Right atrium auricular region (tissue), 2 donors: ENCODE measurements at places on chromosomes 7 and 10.

GRCh38 chr7:124672011-124672410 is 93.6 kb downstream of the GPR37 start:
- DNase-seq: no peak

DNA sequence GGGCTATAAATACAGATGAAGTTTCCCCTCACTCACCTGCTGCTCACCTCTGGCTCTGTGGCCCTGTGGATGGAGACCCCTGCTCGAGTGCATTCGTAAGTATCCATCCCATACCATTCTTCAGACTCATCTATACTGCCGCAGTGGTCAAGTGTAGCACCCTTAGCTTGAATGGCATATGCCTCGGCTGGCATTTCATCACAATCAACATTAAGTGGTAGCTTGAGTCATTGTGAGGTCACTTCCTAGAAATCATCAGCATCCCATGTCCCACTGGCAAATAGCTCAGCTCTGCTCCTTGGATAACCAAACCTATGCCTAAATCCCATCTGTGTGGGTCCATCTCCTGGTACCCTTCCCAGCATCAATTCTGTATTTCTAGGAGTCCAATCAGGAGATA is 38.2 kb downstream of the MDH2 start:
- DNase-seq: no peak

DNA sequence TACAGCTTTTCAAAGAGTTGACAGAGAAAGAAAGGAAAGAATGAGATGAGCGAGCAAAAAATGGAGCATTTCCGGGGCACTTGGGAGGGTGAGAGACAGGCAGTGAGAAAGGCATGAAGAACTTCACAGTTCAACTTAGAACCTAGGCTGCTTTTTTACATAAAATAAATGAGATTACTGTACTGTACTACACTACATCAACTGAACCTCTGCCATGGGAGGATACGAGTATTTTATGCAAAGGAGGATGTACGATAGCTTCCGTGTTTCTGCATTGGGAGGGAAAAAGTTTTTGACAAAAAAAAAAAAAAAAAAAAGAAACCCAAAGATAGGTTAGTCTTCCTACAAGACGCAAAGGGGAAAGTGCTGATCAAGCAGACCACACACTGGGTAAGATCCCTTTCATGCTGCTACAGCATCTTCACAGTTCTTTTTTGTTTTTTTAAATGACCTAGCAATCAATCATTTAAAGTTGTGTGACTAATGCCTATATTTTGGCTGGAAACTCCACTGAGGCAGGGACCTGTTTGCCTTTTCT is 88.0 kb downstream of the RAPGEF5 start:
- no peak for DNase-seq

GRCh38 chr10:90675621-90676020 is 182.2 kb downstream of the HTR7 start:
- no peak for DNase-seq

- DNase-seq: no peak
These were observed 44.7 kb upstream of the AQP1 start for GRCh38 chr7:30866939-30867338.

DNA sequence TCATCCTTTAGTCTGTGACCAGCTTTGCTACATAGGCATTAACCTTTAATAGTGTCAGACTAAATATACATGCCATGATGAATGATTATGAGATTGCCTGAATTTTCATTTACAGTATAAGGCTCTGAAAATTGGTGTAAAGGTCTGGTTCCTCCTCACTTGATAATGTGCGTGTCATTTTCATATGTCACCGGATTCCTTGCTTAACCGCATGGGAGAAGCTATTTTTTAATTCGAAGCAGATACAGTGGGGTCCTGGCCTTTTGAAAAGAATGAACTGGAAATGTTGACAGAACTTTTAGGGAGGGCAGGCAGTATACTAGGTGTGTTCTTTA is 192.4 kb upstream of the SH2B2 start:
- no peak for DNase-seq

GRCh38 chr10:130301021-130301892 is 165.1 kb downstream of the GLRX3 start:
- no peak for DNase-seq

DNA sequence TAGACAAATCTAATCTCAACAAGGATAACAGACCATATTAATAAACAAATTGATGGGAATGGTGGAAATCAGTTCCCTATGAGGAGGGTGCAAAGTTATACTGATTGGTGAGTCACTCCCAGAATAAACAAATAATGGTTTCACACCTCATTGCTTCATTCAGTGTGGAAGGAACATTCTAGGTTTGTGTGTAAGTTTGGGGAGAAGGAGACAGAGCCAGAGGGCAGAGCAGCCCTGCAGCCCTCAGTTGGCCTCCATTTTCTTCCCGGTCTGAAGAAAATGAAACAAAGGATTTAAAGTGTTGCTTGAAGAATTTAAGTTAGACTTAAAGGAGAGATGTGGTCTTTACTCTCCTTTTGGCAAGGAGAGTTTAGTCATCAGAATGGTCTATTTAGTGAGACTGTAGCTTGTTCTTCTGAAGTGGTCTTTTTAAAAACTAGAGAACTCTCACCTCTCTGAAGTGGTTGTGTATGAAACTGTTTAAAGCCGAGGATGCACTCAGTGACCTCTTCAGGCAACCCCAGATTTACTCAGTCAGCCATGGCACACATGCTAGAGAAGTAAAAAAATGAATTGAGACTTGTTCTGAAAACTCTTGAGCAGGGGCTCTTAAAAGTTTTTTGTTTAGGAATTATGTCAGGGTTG is 27.2 kb downstream of the IKZF1 start:
- no peak for DNase-seq

GRCh38 chr7:107697321-107698049 is 36.9 kb downstream of the SLC26A4 start:
- no peak for DNase-seq

DNA sequence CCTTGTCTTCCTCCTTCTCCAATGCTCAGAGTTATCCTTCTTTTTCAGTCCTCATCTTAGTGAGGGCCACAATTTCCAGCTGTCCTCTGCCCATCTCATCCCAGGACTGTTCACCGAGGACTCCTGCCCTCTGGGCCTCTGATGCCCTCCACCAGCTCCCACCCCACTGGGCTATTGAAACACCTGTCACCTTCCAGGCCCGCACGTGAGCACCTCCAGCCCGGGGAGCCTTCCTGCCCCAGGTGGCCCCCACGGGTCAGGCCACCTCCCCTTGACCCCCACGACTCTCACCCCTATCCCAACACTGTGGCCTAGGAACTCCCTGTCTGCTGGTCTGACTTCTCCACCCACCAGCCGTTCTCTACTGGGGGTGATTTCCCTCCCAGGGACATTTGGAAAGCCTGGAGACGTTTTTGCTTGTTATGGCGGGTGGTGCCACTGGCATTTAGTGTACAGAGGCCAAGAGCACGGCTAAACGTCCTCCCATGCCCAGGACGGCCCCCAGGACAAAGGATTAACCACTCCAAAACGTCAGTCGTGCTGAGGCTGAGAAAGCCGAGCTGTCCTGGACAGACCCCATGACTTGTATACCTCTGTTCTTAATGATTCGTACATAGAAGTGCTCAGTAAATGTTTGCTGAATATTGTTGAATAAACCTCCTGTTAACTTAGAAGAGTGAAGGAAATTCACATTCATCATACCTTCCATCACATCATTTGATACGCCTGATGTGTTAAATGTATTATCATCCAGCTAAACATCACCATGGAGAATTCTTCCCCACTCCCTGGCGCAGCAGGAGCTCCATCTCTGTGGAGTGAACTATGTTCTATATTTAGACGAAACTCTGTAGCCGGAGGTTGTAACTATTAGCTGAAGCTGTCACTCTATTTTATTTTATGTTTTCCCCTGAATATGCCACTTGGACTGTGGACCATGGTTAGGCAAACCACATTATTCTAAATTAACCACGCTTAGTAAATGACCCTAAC is 270.1 kb upstream of the SHH start:
- DNase-seq: no peak

- no peak for DNase-seq
These were observed 127.2 kb upstream of the CDK6 start for GRCh38 chr7:92963566-92963965.

DNA sequence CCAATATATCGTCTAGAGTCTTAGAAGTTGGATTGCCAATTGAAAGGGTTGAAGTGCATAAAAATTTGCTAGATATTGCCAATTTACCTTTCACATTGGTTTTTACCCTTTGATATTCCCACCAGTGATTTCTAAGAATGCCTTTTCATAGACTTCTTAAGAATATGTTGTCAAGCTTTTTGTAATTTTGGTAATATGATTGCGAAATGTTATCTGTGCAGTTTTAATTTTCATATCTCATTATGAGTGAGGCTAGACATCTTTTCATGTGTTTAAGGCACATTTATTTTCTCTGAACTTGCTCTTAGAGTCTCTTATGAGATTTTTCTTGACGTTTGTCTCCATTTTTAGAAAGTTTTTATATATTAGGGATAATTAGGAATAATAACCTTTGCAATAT is 567.2 kb downstream of the CCSER2 start:
- DNase-seq: no peak

GRCh38 chr7:135712796-135713195 is 15.2 kb downstream of the SLC13A4 start:
- no peak for DNase-seq

GRCh38 chr10:73909540-73910115 is 1.3 kb upstream of the PLAU start:
- DNase-seq: no peak

- no peak for DNase-seq
These were observed 58.1 kb downstream of the NRP1 start for GRCh38 chr10:33276282-33276923.

DNA sequence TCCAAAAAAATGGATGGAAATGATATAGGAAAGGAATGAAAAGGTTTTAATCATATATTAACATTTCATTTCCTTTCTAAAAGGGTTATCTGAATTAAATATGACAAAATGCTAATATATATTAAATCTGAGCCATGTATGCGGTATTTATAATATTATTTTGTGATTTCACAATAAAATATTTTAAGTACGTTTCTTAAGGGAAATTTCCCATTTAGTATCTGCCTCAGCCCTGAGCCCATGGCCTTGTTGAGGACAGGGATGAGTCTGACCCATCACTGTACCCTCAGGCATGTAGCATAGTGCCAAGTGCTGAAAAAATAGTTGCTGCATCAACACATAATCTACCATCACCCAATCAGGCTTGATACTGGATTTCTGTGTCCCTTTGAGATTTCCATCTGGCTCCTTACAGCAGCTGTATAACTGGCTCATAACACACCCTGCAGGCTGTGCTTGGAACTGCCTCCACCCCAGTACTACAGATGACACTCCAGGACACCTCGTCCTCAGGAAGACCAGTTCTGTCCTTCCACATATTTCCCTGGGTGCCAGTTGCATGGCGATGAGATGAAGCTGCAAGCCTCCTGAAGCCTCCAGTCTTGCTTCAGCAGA is 59.4 kb upstream of the ASAH2 start:
- DNase-seq: no peak

GRCh38 chr10:3785851-3786271 is 852 bp upstream of the KLF6 start:
- DNase-seq: no peak

- no peak for DNase-seq
These were observed 402.0 kb downstream of the RPS24 start for GRCh38 chr10:78435484-78436221.

- peak; percentile 94 for DNase-seq
These were observed 123.6 kb downstream of the TCF7L2 start for GRCh38 chr10:113073549-113074189.

- no peak for DNase-seq
These were observed 20.5 kb downstream of the CLEC2L start for GRCh38 chr7:139543801-139544603.

DNA sequence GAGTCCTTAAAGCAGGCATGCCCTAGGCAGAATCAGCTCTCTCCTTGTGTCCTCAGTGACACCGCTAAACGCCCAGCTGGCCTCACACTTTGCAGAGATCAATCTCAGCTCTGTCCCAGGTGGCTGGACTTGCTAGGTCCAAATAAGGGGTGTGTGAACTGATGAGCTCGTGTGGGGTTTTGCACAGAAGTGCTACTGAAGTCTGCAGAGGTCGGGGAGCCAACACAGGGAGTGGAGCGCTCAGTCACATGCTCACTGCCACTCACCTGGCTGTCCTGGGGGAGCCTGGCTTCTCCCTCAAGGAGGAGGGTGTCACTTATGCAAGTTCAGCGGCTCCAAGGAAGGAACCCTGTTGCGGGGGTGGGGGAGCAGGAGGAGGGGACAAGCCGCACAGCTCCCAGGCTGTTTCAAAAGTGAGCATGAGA is 2.0 kb downstream of the ELN start:
- no peak for DNase-seq

DNA sequence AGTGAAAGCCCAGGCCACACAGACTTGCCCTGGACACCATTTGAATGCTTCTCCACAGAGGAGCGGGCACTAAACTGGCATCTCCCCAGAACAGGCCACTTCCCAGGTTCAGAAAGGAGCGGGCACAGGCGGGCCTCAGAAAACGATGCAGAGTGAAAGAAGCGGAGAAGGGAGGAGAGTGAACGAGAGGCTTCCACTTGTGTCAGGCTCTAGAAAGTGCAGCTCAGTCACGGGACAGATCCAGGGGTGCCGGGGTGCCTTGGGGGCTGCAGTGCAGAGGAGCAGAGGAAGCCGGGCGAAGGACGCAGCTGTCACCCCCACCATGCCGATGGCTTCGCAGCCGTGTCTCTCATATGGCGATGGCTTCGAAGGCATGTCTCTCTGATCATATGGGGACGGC is 26.1 kb upstream of the PRKAR1B start:
- no peak for DNase-seq

DNA sequence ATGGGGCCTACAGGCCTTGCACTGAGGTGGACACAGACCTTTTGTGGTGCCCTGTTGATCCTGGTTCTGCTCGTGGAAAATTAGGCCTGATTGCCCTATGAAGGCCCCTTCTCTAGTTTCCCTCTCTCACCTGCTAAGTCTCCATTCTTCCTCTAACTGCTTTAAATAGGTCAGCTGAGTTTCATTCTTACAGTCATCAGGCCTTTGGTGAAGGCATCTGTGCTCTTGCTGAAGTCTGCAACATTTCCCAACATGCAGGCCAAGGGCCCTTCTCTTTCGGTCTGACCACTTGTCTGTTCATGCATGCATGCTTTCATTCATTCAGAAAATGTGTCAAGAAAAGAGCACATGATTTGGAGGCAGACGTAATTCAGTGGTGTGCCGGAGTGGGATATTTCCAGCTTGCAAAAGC is 244.0 kb downstream of the BUB3 start:
- DNase-seq: peak; percentile 42

GRCh38 chr7:27107391-27108381 is 5.2 kb upstream of the HOXA2 start:
- peak; percentile 32 for DNase-seq

- DNase-seq: no peak
These were observed 181.0 kb downstream of the LRRC4 start for GRCh38 chr7:127850195-127850594.

DNA sequence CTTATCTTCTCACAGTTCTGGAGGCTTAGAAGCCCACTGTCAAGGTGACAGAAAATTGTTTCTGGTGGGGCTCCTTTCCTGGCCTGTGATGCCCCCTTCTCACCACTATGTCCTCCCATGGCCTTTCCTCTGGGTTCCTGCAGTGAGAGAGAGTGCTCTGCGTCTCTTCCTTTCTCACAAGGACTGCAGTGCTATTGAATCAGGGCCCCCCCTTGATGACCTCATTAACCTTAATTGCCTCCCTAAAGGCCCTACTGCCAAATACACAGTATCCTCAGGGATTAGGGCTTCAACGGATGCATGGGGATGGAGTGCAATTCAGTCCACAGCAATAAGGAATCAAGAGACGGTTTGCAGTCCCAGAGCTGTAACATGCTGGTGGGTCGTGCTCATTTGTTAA is 82.0 kb upstream of the GRB10 start:
- DNase-seq: no peak
